Stimulated activated CD4-positive, alpha-beta T cell treated with anti-CD3 and anti-CD28 coated beads, TNF-alpha, amount 100 ng/mL, for 24 hours (primary cell): ENCODE measurements at places on chromosomes 12 and 14.

DNA sequence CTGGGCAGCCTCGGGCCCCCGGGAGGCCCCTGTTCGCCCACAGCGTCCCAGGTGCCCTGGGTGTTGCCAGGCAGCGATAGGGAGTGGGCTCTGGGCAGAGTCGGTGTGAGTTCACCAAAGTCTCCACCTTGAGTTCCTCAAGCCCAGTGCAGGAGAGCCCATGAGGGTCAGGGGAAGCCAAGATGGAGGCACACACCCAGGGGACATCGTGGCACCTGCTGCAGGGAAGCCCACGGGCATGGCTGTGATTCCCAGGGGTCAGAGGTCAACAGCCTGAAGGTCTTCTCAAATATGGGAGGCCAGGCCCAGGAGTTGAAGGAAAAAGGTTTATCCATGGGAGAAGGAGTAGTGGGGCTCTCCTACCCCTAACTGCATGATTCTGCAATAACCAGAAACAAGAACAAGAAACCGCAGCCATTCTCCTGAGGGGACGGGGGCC lies 148.8 kb downstream of the ADGRD1 start:
- DNase-seq: no peak

- DNase-seq: no peak
Observed at GRCh38 chr12:25972783-25973182, 14.3 kb downstream of the RASSF8 start.

GRCh38 chr12:45557016-45557415 lies 172.5 kb upstream of the ARID2 start:
- DNase-seq: no peak

DNA sequence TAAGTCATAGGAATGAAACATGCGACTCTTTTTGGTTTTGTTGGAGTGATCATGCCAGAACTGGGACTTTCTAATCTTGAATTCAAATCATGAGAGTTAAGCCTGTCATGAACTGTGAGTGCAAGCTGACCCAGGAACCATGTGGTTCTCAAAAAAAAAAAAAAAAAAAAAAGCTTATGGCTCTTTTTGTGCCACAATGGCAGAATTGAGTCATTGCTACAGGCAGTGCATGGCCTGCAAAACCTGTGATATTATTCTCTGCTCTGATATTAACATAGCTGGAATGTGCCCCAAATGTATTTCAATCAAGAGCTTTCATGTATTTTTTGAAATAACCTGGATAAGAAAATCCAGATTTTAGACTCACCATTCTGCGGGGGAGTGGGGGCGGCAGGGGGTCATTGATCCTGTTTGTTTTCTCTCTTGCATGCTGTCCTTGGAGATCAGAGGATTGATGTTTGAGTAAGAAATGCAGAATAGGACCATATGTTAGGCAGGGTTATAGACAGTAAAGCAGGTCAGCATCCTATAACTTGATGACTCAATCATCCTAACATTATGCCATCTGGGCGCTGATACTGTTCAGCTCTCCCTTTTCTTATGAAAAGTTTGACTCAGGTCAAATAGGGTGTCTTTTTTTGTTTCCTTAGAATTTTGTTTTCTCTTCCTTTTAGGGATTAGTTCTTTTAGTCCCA lies 797.4 kb downstream of the DIO2 start:
- DNase-seq: no peak

GRCh38 chr12:112381406-112381882 lies 787 bp downstream of the HECTD4 start:
- DNase-seq: no peak
